ENCODE measurements at places on chromosomes 7 and 10.

DNA sequence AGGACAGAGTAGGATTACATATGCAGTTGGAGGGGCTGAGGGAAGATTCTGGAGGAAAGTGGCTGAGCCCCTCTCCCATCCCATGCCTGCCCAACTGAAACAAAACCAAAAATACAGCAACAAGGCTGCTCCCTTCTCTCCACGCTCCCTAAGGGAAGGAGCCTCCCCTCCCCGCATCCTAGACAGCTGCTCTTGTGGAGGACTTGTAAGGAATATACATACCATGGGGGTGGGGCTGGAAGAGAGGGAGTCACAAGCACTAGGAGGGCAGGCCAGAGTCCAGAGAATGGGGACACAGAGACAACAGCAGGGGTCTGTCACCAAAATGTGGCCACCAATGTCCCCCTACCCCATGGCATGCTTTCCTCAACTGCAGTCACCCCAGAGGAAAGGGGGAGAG lies 13.2 kb downstream of the LDB1 start:
- DNase-seq = no peak

- no peak for DNase-seq
Measured at GRCh38 chr10:8975535-8975934, 921.0 kb downstream of the GATA3 start.

DNA sequence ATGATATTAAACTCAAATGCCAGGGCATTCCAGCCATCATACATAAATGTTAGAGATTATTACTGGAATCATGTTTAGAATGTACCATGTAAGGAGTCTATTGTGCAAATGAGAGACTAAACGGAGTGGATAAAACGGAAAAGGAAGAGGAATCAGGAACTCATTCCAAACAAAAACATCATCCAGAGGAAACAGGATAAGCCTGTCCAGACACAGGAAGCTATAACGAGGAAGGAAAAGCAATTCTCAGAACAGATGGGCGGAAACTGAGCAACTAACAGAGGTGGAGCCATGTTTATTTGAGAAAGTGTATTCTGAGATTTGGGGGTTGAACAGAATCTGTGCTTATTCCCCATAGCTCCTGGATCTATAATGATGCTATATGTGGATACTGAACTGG lies 52.3 kb upstream of the TRIM24 start:
- no peak for DNase-seq

DNA sequence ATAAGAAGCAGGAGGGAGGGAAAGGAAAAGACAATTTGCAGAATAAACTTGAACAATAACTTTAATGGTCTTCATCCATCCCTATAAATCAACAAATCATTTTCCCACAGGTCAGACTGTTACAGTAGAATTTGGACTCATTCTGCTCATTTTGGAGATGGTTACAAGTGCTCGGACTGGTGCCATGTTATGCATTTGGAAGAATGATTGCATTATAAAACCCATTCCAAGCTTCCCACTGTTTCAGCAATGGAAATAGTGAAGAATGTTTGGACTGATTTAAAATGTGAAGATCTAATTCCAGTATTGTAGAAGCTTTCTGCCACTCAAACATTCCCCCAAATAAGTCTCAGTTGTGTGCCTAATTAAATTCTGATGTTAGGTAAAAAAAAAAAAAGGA lies 99.7 kb upstream of the ZEB1 start:
- no peak for DNase-seq

DNA sequence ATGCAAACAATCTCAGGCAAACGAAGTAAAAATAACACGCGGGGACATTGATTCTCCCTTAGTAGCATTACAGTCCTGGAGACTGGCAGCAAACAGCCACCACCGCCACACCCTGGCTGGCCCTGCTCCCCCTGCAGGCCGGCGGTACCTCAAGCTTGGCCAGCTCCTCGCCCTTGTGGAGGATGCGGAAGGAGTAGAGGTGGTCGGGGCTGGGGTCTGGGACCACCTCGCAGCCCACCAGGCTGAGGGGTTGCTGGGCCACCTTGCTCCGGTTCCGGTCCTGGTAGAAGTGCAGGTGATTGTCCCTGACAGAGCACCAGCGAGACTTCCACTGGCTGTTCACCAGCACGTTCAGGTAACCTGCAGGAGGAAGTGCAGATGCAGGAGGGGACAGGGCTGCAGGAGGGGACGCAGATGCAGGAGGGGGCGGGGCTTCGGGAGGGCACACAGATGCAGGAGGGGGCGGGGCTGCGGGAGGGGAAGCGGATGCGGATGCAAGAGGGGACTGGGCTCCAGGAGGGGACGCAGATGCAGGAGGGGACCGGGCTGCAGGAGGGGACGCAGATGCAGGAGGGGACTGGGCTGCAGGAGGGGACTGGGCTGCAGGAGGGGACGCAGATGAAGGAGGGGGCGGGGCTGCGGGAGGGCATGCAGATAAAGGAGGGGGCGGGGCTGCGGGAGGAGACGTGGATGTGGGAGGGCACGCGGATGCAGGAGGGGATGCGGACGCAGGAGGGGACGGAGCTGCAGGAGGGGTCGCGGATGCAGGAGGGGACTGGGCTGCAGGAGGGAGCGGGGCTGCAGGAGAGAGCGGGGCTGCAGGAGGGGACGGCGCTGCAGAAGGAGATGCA lies 65.7 kb downstream of the VWA2 start:
- peak; percentile 83 for DNase-seq

- no peak for DNase-seq
Measured at GRCh38 chr10:29392376-29393021, 103.6 kb downstream of the LYZL1 start.

DNA sequence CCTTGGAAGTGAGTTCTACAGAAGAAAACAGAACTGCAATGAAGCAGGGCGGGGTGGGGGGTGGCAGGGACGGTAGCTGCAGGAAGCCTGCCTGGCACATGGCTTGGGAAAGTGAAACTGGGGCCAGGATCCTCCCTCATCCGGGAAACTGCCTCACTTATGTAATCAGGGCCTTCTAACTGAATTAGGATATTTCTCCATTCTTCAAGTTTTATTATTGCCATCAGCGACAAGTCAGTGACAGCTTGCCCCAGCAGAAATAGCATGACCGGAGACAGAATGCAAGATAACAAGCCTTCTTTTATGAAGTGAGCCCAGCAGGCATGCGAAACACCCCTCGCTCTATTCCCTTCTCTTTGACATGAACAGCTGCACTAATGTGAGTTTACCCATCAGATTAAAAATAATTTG lies 77.5 kb upstream of the CACUL1 start:
- peak; percentile 87 for DNase-seq

- DNase-seq = no peak
Measured at GRCh38 chr10:133339708-133340380, 3.1 kb upstream of the CALY start.

GRCh38 chr10:3455385-3456334 lies 283.1 kb upstream of the PITRM1 start:
- no peak for DNase-seq

- no peak for DNase-seq
Measured at GRCh38 chr10:78389419-78389818, 355.8 kb downstream of the RPS24 start.

DNA sequence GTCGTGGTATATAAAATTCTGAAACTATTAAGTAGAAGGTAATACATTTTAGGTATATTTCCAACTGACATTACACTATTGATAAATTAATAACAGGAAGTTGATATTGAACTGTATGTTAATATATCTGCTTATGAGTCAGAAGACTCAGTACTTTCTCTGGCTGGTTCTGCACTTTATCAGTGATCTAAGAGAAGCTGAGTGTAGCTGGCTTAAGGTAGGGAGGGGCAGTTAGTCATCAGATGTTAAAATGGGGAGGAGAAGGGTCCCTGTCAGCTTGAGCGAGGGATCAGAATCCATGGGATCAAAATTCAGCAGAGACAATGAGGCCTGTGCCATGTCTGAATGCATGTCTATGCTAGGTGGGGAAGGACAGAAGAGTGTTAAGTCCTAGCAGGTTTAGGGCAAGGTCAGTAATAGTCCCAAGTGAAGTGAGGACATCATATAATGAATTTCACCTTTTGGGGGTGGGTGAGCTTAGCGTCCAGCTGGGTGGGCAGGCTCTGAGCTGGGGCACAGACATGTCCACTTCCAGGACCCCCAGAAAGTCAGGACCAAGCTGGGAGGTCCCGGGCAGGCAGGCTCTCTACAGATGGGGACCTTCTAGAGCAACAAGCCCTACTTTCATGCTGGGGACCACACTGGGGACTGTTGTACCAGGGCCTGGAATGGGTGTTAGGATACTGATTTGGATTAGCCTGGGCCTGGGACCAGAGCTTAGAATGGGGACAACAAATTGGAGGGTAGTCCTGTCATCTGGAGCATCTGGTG lies 82.9 kb downstream of the WDFY4 start:
- DNase-seq = no peak

DNA sequence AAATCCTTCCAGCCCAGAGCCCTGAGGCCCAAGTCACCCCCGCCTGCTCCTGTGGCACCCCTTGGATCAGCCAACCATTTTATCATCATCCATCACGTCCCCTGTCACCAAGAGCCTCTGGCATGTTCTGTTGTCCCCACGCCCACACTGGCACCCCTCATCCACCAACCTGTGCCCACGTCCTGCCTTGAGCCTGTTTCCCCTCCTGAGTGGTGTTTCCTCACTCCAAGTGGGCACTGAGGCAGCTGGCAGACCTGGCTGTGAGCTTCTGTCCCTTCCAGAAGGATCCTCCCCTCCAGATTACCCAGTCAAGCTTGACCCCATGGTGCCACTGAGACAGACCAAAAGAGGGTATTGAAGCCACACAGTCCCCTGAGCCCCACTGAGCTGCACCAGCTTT lies 71.4 kb upstream of the ANTXRL start:
- DNase-seq = no peak

Measured in aorta (tissue), 5 donors.